ENCODE measurements at places on chromosomes 1 and 21.

DNA sequence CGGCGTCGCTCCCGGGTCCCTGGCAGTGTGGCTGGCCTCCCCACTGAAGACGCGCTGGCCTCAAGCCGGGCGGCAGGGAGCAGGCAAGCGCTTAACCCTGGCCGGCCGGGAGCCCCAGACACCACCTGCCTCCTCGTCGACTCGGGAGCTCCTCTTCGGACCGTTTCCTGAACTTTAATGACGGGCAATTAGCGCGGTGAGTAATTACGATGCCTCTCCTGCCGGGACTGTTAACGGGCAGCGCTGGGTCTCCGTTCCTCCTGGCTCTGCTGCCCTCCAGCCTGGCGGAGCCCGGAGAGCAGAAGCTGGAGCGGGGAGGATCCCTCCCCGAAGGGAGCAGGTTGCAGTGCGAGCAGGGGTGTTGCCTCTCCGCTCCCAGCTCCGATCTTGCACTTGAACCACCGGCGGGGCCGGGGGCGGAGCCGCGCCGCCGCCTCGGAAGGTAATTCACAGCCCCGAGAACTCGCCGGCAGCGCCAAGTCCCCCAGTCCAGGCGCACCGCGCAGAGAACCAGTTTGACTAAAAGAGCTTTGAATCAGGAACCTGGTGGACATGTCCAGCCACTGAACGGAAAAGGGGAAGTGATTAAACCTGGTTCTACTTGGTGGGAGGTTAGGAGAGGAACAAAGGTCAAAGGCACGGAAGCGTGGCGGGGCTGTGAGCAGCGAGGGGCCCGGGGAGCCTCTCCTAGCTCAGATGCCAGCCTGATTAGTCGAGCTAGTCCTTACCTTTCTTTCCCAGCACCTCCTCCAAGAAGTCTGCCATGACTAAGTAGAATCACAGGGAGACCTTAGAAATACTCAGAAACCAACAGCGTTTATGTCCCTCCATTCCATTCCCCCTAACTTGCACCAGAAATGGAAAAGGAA lies 18.3 kb upstream of the PLEKHA6 start:
- peak; percentile 30 for DNase-seq

- DNase-seq: peak; percentile 41
Observed at GRCh38 chr21:37232274-37233018, 34.7 kb downstream of the VPS26C start.

- no peak for DNase-seq
Observed at GRCh38 chr1:233368789-233369130, 41.2 kb downstream of the MAP3K21 start.

DNA sequence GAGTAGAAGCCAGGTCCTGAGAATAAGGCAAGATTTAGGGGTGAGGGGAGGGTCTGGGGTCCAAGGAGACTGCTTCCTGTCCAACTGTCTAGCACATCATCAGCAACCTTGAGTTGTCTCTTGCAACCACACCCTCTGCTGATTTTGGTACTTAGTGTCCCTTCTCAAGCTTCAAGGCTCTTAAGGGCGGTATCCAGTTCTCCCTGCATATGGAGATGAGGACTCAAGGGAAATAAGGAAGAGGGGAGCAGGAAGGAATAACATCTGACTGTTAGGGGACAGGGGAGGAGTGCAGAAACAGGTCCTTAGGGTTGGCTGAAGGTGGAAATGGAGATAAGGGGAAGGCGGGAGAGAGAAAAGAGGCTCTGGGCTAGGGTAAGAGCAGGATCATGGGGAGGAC lies 12.3 kb downstream of the MYOG start:
- no peak for DNase-seq

- no peak for DNase-seq
Observed at GRCh38 chr1:59171788-59172187, 125.1 kb upstream of the FGGY start.

DNA sequence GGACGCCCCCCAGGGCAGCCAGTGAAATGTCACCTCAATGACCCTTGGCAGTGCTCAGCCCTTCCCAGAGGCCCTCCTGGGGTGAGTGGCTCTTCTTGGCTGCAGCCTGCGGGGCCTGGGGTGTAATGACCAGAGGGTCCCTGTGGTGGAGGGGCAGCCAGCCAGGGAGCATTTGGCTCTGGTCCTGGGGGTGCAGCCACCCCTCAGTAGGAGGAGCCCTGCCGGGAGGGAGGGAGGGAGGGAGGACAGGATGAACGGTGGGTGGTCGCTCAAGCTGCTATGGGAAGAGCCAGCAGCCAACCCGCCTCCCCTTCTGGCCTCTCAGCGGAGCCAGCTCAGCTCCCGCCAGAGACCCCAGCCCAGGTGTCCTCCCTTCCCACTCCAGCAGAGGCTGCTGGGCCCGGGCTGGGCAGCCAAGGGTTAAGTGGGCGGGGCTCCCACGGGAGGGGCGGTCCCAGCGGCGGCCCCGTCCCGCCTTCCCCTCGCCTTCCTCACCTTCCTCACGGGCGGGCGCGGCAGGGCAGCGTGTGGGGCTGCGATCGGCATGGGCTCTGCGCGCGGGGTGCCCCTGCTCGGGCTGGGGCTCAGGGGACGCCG lies 9.0 kb upstream of the PLCH2 start:
- peak; percentile 61 for DNase-seq

GRCh38 chr21:27423906-27424595 lies 457.2 kb upstream of the ADAMTS5 start:
- no peak for DNase-seq

DNA sequence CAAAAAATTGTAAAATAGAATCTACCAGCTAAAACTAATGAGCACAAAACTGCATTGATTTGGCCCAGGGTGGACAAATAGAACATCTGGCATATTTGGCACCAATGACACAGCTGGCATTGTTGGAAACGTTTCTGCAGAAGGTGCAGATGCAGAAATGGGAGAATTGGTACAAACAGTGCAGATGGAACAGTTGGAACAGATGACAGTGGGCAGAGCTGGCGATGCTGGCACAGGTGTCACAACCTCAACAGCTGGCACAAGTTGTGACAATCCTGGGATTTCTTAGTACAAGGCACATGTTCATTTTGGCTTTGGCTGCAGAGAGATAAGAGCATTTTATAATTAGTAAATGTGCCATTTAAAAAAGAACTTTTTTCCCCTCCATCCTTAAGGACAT lies 91.1 kb upstream of the ZBTB18 start:
- DNase-seq: no peak

- DNase-seq: no peak
Observed at GRCh38 chr21:25133939-25134338, 473.3 kb downstream of the MRPL39 start.

DNA sequence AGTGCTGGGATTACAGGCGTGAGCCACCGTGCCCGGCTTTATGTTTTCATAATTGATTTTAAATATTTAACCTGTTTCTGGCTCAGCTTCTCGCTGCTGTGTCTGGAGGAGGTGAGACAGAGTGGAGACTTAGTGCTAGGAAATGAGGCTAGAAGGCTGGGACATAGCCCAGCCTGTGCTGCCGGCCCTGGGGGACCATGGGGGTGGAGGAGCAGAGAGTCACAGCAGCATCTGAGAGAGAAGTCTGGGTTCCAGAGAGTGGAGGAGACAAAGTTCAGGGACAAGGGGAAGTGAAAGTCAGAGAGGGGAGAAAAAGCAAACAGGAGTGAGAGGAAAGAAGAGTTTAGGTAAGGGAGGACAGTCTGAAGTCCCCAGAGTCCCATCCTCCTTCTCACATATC lies 71.9 kb downstream of the LHX9 start:
- no peak for DNase-seq

DNA sequence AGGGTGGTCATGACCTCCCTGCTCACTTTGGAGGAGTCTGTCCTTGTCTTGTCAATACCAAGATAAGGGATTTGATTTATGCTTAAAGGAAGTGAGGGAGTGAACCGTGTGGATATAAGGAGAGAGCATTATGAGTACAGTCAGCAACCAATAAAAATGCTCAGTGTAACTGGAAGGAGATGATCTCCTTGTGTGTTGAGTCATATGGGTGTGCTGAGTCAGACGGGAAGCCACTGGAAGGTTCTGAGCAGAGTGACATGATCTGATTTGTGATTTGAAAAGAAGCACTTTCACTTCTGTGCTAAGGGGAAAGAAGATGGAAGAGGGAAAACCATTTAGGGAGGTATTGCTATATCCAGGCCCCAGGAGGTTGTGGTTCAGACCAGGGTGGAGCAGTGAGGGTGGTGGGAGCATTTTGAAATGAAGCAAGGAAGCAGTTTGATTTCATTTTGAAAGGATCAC lies 2.5 kb upstream of the BCL10 start:
- DNase-seq: no peak

- DNase-seq: no peak
Observed at GRCh38 chr1:119903443-119903835, 7.1 kb upstream of the ADAM30 start.

- no peak for DNase-seq
Observed at GRCh38 chr1:234887016-234887900, 241.4 kb downstream of the TOMM20 start.

- DNase-seq: no peak
Observed at GRCh38 chr1:248316796-248317195, 7.6 kb downstream of the OR2M7 start.

DNA sequence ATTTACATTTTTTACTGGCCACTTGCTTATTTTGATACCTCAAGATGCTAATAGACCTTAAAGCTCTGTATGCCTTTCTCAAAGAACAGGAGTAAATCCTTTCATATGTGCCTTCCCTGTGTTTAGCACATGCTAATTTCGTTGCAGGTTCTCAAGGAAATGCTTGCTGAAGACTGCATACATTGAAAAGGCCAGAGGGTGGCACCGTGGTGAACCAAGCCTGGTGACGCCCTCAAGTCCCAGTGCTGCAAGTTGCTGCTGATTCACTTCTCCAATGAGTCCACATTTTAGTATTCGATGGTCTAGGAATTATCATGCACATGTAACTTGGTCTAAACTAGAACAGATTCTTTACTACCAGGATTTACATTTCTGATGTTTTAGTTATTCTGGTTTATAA lies 94.1 kb downstream of the CLDN17 start:
- DNase-seq: no peak

GRCh38 chr21:28636752-28637691 lies 355.7 kb downstream of the LTN1 start:
- DNase-seq: no peak

DNA sequence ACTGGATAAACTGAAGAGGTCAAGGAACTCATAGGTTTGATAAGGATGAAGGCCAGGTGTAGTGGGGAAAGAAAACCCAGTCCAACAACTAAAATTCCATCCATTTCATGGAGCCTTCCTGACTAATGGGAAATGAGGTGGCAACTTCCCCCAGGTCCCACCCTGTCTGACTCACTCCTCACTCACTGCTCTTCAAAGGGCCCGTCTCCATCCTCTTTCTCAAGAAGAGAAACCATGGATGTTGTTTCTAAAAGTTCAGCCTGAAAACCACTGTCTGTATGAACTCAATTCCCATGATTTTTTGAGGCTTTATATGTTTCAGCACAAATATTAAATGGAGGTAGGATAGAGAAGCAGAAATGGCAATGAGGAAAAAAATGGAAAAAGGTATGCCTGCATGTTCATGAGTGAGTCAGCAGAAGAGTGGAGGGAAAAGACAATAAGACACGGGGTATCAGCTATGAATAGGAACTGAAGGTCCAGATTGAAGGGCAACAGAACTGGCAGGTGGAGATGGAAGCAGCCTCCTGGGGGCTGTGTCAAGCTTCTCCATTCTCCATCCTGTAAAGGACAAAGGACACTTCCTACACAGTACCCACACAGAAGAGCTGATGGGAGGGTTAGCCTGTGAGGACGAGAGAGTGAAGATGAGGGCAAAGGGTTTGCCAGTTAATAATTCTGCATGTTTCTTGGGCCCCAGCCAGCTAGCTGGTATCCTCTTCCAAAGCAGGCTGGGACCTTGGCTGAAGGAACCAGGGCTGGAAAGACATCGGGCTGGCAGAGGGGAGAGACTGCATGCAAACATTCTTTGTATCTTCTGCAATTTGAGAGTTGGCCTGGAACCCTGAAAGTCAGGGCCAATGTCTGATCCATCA lies 5.5 kb upstream of the ELOVL1 start:
- DNase-seq: no peak

GRCh38 chr1:202809597-202810159 lies 1.1 kb upstream of the PCAT6 start:
- no peak for DNase-seq

- no peak for DNase-seq
Observed at GRCh38 chr1:92359986-92360385, 61.1 kb downstream of the RPAP2 start.

GRCh38 chr1:40646315-40646714 lies 19.2 kb downstream of the RIMS3 start:
- DNase-seq: no peak

GRCh38 chr1:26154750-26155149 lies 4.1 kb upstream of the FAM110D start:
- no peak for DNase-seq

DNA sequence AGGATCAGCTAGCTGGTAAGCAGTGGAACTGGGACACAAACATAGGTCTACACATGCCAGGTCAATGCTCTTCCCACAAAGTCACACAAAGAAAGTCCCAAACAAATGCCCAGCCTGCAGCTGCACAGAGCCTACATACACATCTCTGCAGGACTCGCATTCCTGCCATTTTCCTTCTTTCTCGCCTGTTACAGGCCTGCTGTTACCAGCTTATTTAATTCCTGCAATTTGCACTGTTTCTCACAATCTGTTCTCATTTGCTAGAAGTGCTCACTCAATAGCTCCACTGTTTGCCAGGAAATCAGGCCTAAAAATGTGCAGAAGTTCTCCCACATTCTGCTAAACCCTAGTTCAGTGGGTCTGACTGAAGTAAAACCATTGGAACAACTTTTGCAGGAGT lies 362.6 kb upstream of the C1orf87 start:
- DNase-seq: no peak

GRCh38 chr1:158049853-158050252 lies 56.4 kb downstream of the KIRREL1 start:
- DNase-seq: no peak

GRCh38 chr1:226981838-226982237 lies 41.7 kb downstream of the COQ8A start:
- no peak for DNase-seq

DNA sequence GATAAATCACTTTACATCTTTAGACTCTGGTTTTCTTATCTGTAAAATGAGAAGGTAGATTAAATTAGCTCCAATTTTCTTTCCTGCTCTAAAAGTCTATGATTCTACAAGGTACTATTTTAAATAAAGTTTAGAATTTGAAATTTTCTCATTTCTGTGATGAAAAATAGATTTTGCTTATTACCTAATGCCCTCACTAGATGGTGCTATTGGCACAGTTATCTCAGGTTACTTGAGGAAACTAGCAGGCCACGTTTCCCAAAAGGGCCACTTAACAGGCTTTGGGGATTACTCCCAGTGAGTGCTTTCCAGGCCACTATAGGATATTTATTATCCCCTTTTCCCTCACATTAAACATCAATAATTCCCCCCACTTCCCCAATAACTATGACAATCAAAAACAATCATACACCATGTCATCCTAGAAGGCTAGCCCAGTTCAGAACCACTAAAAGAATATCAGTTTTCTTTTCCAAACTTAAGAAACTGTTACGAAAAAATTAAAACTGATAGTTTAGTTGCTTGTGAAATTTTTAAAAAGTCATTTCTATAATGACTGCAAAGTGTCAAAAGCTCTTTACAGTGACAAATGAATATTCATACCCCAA lies 30.6 kb downstream of the OMA1 start:
- DNase-seq: peak; percentile 36

GRCh38 chr1:83959824-83960498 lies 39.0 kb downstream of the TTLL7 start:
- DNase-seq: no peak

GRCh38 chr1:38283696-38284470 lies 237.3 kb upstream of the POU3F1 start:
- DNase-seq: no peak

- DNase-seq: no peak
Observed at GRCh38 chr1:81151206-81151605, 649.5 kb upstream of the ADGRL2 start.
